ENCODE measurements at places on chromosomes 12 and 14.

GRCh38 chr12:43480591-43480990, 71.4 kb downstream of the ADAMTS20 start:
- DNase-seq = no peak

- DNase-seq = no peak
Observed at GRCh38 chr14:66495218-66496098, 9.3 kb downstream of the CCDC196 start.

DNA sequence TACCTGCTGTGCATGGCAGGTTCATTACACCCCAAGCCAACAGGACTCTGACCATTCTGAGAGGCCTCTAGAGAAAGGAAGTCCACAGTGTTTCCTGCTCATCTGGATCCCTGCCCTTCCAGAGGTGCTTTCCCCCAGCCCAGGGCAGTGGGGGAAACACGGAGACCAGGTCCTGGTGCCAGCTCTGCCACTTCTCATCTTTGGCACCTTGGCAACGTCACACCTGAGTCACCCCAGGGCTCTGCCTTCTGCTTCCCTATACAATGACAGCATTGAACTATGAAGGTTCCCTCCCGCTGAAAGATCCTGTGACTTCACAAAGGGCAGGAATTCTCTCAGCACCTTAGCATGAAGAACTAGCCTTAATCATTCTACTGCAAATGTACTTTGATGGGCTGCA, 74.9 kb downstream of the ANO2 start:
- DNase-seq = no peak

DNA sequence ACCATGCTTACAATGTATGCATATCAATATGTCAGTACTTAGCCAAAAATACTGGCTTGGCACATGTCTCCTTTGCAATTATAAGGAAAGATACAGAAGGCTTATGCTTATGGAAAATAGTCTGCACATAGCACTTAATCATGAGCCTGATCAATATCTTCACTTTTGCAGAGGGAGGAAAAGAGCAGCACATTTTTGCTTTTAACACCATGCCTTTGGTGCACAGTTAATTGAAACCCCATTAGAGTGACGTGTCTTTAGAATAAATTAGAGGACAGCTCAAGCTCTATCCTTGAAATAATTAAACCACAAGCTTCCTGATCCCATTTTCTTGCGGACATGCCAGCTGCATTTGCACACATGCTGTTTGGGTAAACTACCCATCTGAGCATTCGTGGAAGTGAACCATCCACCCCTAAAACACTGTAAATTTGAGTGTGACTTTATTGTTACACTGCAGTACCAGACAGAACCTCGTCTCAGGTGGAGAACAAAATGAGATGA, 839.9 kb upstream of the MGAT4C start:
- no peak for DNase-seq

GRCh38 chr14:20333494-20333841, 389 bp upstream of the CCNB1IP1 start:
- DNase-seq = no peak

DNA sequence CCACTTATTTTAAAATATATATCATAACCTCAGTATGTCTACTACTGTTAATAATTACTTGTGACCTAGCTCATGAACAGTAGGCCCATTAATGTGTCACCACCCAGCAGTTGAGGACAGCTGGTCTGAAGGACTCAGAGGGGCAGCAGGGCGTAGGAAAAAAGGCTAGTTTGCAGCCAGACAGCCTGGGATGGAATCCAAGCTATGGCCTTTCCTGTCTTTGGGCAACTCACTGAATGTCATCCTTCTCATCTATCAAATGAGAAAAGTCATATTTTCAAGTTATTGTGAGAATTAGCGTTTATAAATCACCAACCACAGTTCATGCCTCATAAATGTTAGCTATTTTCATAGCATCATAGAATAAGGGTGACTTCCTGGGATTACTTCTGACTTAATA, 12.3 kb downstream of the DENND5B start:
- DNase-seq = no peak

- no peak for DNase-seq
Observed at GRCh38 chr12:132631666-132632065, 13.1 kb downstream of the P2RX2 start.

DNA sequence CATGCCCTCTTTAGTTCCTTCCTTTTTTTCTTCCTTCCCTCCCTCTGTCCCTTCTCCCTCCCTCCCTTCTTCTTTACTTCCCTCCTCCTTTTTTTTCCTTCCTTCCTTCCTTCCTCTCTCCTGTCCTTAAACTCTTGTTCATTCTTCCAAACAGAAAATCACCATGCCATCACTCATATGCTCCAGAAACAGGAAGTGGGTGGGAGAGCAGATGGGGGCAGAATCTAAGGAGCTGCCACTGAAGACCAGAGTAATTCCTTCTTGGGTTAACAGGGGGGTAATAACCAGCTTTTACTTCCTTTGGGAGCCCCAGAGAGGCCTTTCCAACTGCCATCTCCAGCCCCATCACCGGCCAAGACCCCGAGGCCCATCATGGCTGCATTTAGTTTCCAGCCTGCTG, 51.2 kb downstream of the SVOP start:
- no peak for DNase-seq

Data from activated CD8-positive, alpha-beta memory T cell treated with anti-CD3 and anti-CD28 coated beads for 48 hours (primary cell).